ENCODE measurements at places on chromosomes 11 and 22.

- no peak for DNase-seq
Measured at GRCh38 chr11:73072935-73073481, 69.1 kb downstream of the FCHSD2 start.

GRCh38 chr11:107665018-107665417, 46.8 kb downstream of the SLN start:
- DNase-seq, result no peak

GRCh38 chr11:27525824-27526516, 19.4 kb upstream of the LIN7C start:
- no peak for DNase-seq

- peak; percentile 60 for DNase-seq
Measured at GRCh38 chr11:46369458-46370152, 11.9 kb upstream of the MDK start.

GRCh38 chr11:31243706-31244105, 125.8 kb downstream of the DCDC1 start:
- DNase-seq, result no peak

DNA sequence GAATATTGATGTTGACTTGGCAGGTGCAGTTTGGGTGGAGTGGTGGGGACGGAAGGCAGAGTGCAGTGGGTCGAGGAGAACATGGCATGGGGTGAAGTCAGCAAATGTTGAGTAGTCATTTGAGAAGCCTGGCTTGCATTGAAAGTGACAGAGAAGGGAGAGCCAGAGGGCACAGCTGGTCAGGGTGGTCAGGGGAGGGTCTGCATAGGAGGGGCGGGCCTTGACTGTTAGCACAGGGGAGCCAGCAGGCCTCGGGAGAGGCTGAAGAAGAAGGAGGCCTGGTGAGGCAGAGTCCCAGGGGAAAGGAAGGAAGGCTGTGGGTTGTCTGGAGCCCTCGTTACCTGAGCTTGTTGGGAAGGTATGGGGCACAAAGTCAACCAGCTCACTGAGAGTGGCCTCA, 230.8 kb upstream of the TBCEL start:
- no peak for DNase-seq

DNA sequence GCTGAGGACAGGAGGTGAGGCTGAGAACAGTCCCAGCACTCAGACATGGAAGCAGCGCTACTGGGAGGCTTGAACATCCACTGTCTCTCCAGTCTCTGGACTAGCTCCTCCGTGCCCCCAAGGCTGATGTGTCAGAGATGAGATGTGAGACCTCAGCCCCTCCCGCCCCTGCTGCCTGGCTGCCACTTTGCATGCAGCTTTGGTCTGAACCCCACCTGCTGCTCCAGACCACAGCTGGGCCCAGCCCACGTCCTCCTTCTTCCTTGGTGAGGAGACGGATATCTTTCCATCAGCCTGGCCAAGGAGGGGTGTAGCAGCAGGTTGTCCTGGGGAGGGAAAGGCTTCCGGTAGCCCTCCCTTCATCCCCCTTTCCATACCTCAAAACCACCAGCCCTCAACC, 148.0 kb upstream of the B3GAT1 start:
- no peak for DNase-seq

DNA sequence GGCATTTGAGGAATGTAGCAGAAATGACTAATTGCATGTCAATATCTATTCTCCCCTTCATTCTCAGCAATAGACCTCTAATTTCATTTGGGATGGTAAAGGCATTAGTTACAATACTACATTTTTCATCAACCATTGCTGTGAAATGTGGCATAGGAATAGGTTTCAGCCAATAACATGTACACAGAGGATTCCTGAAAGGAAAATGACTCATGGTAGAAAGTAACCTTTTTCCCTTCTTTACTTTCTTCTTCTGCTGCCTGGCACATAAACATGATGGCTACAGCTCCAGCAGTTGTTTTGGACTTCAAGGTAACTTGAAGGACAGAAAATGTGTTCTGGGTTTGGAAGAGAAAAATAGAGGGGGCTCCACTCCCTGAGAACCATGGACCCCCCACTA, 231.8 kb upstream of the CTSC start:
- no peak for DNase-seq

DNA sequence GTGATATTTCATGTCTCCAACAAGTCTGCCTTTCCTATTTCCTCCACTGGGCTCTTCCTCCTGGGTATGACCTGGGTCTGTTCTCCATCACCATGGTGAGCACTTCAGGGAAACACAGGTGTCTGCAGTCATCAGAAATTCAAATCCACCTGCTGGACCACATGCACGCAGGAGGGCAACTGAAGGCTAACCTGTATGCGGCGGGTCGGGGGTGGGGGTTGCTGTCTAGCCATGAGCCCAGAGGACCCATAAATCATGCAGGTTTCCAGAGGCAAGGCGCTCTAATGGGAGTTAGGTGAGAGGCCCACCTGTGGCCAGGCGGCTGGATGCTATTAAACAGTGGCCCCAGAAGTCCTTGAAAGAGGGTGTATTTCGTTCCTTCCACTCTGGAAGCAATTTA, 11.1 kb upstream of the PAMR1 start:
- DNase-seq, result no peak

- DNase-seq, result no peak
Measured at GRCh38 chr22:25760294-25760693, 18.3 kb downstream of the MYO18B start.

DNA sequence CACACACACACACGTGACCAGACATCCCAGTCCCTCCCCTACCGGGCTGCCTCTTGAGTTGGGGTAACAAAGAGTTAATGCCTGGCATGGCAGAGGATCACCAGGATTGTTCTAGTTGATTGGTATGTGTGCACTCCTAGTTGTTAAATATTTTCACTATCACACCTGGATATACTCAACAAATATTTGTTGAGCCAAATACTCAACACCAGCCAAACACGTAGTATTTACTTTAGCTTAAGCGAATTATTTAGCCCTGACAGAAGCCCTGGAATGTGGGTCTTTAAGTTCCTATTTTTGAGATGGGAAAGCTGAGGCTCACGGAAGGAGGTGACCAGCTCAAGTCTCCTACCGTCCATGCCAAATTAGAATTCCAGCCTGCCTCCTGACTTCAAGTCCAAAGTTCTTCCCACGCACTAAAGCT, 10.5 kb downstream of the CD3E start:
- DNase-seq, result no peak

DNA sequence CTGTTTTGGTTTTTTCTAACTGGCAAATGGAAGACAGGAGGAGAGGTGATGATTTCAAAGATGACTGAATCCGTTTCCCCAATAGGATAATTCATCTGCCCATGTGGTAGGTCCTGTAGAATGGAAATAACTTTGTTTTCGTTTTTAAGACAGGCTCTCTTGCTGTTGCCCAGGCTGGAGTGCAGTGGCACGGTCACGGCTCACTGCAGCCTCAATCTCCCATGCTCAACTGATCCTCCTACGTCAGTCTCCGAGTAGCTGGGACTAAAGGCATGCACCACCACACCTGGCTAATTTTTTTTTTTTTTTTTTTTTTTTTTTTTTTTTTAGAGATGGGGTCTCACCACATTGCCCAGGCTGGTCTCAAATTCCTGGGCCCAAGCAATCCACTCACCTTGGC, 77.4 kb upstream of the BIRC3 start:
- DNase-seq, result no peak

GRCh38 chr11:94171693-94172440, 43.2 kb downstream of the PANX1 start:
- DNase-seq, result peak; percentile 42

DNA sequence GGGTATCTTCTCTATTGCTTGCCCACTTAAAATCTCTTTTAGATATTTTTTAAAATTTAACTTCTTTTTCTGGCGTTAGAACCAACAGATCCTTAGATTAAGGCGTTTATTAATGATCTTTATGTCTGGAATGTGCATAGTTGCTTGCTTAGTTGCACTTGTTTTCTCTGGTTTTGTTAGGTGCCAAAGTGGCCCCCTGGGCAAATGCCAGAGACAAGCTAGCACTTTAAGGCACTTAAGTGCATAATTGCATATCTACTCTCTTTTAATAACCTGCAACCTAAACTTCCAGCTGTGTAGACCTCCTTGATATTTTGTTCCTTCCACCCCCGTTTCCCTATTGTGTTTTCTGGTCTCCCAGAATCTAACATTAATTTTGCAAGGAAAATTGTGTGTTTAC, 3.3 kb downstream of the RBM4 start:
- no peak for DNase-seq

- no peak for DNase-seq
Measured at GRCh38 chr11:128151338-128151737, 436.0 kb downstream of the ETS1 start.

- DNase-seq, result no peak
Measured at GRCh38 chr22:36355362-36355761, 32.4 kb downstream of the MYH9 start.

- DNase-seq, result no peak
Measured at GRCh38 chr11:133570376-133570775, 38.1 kb upstream of the OPCML start.

DNA sequence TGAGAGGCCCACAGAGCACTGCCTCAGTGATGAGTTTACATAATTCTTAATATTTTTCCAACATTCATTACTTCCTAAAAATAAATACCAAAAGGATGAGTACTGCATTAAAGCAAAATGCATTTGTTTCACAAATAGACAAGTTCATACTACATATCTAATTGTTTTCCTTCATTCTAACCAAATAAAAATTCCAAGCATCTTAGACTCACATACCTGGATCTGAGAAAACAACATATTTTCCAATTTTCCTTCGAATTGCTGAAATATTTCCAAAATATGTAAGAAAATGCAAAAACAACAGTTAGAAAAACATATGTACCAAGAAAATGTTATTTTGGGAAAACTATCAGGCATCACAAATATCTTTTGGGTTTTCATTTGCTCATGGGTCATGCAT, 127.9 kb upstream of the CEP126 start:
- DNase-seq, result no peak

- DNase-seq, result no peak
Measured at GRCh38 chr11:2343502-2343901, 33.6 kb upstream of the CD81 start.

DNA sequence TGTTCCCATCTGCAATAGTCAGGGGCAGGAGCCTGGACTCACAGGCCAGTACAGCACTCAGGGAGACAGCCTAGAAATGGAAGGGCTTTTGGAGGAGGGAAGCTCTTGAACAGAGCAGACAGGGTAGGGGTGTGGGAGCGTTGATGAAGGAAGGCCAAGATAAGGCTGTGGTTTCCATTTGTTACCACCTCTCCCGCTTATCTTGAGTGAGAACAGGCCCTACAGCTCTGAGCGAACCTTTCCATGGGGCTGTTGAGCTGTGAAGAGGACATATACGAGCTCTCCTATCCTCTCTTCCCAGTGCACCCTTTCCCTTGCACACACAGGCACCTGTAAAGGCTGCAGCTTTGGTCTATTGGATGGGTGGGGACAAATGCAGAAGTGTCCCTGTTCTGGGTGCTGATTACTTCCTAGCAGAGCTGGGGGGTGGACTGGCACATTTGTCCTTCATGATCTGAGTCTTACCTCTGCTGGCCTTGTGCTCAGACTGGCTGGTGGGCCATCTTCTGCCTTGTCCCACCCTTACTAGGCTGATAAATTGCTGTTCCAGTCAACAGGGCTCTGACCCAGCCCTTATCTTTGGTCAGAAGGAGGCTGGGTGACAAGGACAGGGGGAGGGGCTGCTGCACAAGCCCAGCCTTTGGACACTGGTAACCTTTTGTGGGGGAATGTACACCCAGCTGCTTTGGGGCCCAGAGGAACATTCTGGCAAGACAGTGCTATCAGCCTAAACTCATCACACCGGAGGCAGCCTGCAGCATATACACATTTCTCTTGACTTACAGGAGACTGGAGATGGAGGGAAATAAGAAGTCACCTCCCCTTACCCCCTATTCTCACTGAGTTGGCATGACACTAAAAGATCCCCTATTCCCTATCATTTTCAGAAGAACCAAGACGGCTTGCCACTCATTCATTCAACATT, 80.1 kb upstream of the NNMT start:
- no peak for DNase-seq

DNA sequence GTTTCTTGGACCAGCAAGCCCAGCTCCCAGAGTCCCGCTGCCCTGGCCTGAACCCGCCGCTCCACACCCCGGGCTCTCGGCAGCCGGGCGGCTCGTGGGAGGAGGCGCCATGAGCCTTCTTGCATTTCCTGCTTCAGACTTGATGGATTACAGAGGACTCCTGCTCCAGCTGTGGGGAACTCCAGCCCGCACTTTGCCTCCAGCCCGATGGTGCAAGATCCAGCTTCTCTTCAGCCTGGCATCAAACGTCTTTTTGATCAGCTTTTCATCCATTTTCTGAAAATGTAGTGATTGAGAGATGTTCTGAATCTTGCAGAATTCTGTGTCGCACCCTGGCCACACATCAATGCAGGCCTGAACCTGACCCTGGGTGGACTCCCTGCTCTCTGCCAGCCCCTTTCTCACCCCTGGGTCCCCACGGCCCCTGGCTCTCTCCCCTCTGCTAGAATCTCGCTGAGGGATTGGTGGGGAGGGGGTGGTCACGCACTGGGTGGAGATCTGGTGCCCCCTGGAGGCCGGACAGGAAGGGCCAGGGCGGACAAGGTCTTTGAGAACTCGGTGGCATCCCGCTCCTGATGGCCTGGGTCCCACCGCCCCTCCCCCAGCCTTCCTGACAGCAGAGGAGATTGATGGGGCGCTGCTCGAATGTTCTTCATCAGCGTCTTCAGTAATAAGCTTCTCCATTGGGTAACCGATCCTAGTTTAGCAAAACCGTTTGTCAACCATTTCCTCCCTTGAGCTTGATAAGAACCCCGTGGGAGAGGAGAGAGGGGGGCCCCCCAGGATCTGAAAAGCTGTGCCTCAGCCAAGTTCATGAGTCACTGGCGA, 12.1 kb upstream of the NFAM1 start:
- DNase-seq, result peak; percentile 71

DNA sequence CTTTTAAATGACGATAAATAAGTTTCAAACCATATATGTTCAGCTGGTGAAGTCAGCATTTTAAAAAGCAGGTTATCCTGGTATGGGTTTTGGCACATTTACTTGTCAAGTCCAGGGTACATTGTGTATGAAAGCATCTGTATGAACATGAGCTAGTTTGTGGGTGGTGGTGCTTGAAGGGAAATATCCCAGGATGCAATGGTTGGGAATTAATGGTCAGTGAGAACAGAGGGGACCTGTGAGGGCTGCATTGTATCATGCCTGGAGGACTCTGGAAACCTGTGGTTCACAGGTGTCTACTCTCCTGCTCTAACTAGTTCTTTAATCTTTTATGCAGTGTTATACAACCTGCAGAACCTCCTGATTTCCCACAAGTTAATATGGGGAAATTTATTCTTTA, 5.8 kb downstream of the DEPDC7 start:
- DNase-seq, result no peak

- DNase-seq, result no peak
Measured at GRCh38 chr11:19811380-19811779, 98.7 kb downstream of the NAV2 start.

- no peak for DNase-seq
Measured at GRCh38 chr11:12109591-12110196, 696 bp upstream of the MICAL2 start.

- no peak for DNase-seq
Measured at GRCh38 chr11:19499999-19500398, 212.6 kb upstream of the NAV2 start.

- no peak for DNase-seq
Measured at GRCh38 chr11:114157476-114158050, 98.1 kb downstream of the ZBTB16 start.

All from activated CD8-positive, alpha-beta memory T cell treated with anti-CD3 and anti-CD28 coated beads, Interleukin-2, amount 50 U/mL, for 4 hours (primary cell).